ENCODE measurements at places on chromosomes 6 and 20. TPM values are rescaled to one million over a fixed set of nuclear protein-coding genes. Genes with fewer than 3 reads are reported as not detected.

DNA sequence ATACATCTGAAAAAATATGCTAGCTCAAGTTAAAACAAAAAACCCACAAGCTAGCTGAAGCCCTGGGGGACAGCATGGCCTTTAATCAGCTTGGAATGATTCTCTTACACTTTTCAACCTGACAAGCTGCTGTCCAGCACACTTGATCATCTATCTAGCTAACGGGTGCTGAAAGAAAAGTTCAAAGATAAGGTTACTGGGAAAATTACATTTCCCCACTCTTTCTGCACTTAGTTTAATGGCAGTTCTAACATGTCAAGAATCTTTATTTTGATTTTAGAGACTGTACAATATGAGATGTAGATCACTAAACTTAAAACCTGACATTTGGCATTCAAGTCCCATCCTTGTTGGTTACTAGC, 53.4 kb downstream of the STK4 start:
- H3K4me1 ChIP-seq, result peaks cover 4% of the 10 kb centered on the region
- no peak overlapping the region for H3K4me3 ChIP-seq
- no peak overlapping the region for H3K27ac ChIP-seq
- H3K36me3 ChIP-seq, result no peaks in the 10 kb centered on the region
- H3K27me3 ChIP-seq, result no peaks in the 10 kb centered on the region
- DNase-seq, result no peak

DNA sequence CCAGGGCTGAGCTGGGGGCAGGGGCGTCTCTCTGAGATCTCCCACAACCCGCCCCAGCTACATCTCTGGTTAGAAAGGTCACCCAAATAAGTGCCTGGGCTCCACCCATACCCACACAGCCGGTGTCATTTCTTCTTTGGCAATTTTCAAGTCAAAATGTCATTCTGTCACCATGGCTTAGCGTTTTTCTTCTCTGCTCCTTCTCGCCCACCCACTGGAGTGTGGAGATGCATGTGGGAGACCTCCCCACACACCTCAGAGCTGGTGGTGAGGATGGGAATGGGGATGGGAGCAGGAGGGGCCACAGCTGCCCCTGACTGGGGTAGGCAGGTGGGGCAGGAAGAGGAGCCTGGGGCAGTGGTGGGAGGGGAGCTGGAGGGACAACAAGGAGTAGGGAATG, 63.1 kb downstream of the CPNE5 start:
- H3K4me1 ChIP-seq, result no peaks in the 10 kb centered on the region
- no peak overlapping the region for H3K4me3 ChIP-seq
- no peak overlapping the region for H3K27ac ChIP-seq
- H3K36me3 ChIP-seq, result no peaks in the 10 kb centered on the region
- H3K27me3 ChIP-seq, result no peaks in the 10 kb centered on the region
- DNase-seq, result no peak

GRCh38 chr20:36775196-36775595, 1.6 kb upstream of the DSN1 start:
- DNase-seq, result no peak
- H3K27me3 ChIP-seq, result no peaks in the 10 kb centered on the region
- no peak overlapping the region for H3K4me3 ChIP-seq
- H3K36me3 ChIP-seq, result no peaks in the 10 kb centered on the region

Gene BMP2
- total RNA-seq, result 2.1 TPM

Gene ENPP5
- 4.7 TPM for total RNA-seq

DNA sequence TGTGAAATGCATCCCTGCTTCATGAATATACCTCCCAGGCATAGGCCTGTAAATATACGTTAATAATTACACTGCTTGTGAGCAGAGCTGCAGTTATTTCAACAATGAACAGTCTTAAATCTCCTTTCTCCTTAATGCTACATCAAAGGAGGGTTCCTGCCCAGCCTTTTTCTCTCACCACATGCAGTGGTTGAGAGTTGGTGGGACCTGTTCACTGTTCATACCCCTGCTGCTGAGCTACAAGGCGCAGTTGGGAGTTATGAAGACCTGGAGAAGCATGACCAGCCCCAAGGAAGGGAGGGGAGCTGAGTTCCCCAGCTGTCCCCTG, 111.9 kb upstream of the FOXQ1 start:
- H3K27me3 ChIP-seq, result no peaks in the 10 kb centered on the region
- no peak overlapping the region for H3K27ac ChIP-seq
- H3K4me3 ChIP-seq, result no peak overlapping the region
- DNase-seq, result no peak
- no peaks in the 10 kb centered on the region for H3K4me1 ChIP-seq
- H3K36me3 ChIP-seq, result no peaks in the 10 kb centered on the region

DNA sequence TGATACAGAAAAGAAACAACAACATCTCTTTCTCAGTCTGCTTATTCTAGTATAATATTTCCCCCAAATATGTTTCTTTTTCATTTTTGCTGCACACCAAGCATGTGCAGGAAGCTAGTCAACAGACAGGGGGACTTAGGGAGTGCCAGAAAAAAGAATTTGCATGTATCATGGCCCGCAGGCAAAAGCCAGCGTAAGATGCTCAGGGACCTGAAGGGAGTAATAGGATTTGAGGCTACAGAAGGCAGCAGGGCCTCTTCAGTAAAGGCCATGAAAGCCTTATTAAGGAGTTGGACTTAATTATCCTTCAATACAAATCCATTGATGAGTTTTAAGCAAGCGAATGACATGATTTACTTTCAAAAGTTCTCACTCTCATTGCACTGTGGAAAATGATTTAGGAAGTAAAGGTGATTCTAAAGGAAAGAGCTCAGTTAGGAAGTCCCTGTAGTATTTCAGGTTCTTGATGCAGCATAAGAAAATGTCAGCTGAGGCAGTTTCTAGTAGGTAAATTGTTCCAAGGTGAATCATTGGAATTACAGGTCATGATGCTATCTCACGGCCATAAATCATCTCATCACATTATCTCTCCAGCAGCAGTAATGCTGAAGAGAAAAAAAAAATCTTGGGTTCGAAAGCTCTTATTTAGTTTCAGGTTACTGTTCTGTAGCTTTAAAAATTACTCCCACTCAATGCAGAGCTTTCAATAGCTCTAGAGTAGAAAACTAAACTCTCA, 94.8 kb downstream of the PTCHD4 start:
- no peak for DNase-seq
- H3K27ac ChIP-seq, result no peak overlapping the region
- no peak overlapping the region for H3K4me3 ChIP-seq

DNA sequence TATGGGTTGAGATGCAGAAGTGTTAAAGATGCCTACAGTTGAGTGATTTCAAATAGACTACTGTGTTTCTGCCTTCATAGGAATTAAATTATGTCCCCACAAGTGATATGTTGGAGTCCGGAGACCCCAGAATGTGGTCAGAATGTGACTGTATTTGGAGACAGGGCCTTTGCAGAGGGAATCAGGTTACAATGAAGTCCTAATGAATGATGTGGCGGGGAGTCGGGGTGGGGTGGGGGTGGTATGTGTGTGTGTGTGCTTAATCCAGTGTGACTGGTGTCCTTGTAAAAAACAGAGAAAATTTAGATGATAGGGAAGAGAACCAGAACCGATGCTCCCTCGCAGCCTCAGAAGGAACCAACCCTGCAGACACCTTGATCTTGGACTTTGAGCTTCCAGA, 448.2 kb downstream of the QKI start:
- DNase-seq, result no peak
- H3K36me3 ChIP-seq, result no peaks in the 10 kb centered on the region
- no peak overlapping the region for H3K4me3 ChIP-seq
- no peaks in the 10 kb centered on the region for H3K4me1 ChIP-seq

Gene CPXM1
- 50.8 TPM for total RNA-seq

All from ovary (tissue), 10 donors.